ENCODE measurements at places on chromosomes 5 and 9. TPM values are rescaled to one million over a fixed set of nuclear protein-coding genes. Genes with fewer than 3 reads are reported as not detected.

STPG3 gene
- 1.4 TPM for total RNA-seq

SLCO6A1 gene
- total RNA-seq = not detected

NFIB gene
- total RNA-seq = 116 TPM

FOXD4L6 gene
- not detected for total RNA-seq

PCDHB10 gene
- total RNA-seq = 0.84 TPM

GRIN3A gene
- total RNA-seq = 0.92 TPM

PCDHGB2 gene
- total RNA-seq = 8.3 TPM

PCDHGA12 gene
- 6.5 TPM for total RNA-seq

ARL14EPL gene
- total RNA-seq = not detected

ALG2 gene
- 13.7 TPM for total RNA-seq

LCN12 gene
- 2.9 TPM for total RNA-seq

KIF24 gene
- total RNA-seq = 0.78 TPM

CARTPT gene
- total RNA-seq = not detected

FST gene
- 10.6 TPM for total RNA-seq

AGTPBP1 gene
- total RNA-seq = 68.0 TPM

FOXD4L5 gene
- total RNA-seq = not detected

SLC25A2 gene
- total RNA-seq = not detected

PDZD2 gene
- total RNA-seq = 59.4 TPM

HEMGN gene
- 0.11 TPM for total RNA-seq

FYB1 gene
- 4.7 TPM for total RNA-seq

IGIP gene
- total RNA-seq = 10.1 TPM

SRD5A1 gene
- 3.2 TPM for total RNA-seq

LOX gene
- total RNA-seq = 5.0 TPM

KCNIP1 gene
- total RNA-seq = not detected

PLEKHG4B gene
- not detected for total RNA-seq

BTNL3 gene
- total RNA-seq = not detected

SLIT3 gene
- total RNA-seq = 12.4 TPM

PSMD5 gene
- 15.3 TPM for total RNA-seq

BHMT2 gene
- total RNA-seq = 8.9 TPM

TERT gene
- not detected for total RNA-seq

SPATA31A7 gene
- not detected for total RNA-seq

NOL8 gene
- total RNA-seq = 14.2 TPM

RAPGEF6 gene
- total RNA-seq = 8.5 TPM

ENTREP1 gene
- 20.0 TPM for total RNA-seq

PCDHGA10 gene
- total RNA-seq = 4.1 TPM

TRIO gene
- 56.9 TPM for total RNA-seq

TRIM36 gene
- 0.19 TPM for total RNA-seq

PTGS1 gene
- 4.0 TPM for total RNA-seq

CDH18 gene
- not detected for total RNA-seq

Measured in Right ventricle myocardium inferior (tissue), 1 donor.